ENCODE measurements at places on chromosomes 4 and X.

DNA sequence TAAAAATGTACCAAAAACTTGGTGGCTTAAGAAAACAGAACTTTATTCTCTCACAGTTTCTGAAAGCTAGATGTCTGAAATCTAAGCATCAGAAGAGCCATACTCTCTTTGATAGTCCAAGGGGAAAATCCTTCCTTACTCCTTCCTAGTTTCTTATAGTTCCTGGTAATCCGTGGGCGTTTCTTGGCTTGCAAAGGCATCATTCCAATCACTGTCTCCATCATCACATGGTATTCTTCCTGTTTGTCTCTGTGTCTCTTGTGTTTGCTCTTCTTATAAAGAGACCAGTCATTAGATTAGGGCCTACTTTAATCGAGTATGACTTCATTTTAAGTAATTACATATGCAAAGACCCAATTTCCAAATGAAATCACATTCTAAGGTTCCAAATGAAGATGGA lies 118.9 kb upstream of the FSTL5 start:
- DNase-seq: no peak

GRCh38 chr4:186351668-186352194 lies 85.7 kb downstream of the F11 start:
- DNase-seq: no peak

DNA sequence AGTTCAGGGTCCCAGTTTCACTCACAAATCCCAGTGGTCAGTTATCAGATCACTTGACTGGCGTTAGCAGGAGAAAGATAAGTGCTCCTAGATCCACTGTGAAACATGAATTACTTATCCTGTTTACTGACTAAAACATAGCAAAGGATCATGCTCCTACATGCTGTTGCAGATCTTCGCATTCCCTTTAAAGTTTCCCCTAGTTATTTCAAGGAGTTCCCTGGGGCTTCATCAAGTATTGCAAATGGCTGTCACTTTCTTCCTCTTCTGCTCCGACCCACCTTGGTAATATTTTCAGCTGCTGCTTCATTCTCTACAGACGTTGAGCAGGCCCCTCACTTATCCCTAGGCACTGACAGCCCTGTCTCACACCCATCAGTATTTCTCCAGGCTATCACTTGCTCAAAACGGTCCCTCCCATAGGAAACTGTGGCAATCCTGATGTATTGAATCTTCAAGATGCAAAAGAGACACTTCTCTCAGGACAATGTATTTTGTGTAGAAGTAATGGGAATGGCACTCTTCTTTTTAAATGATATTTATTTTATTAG lies 466.0 kb downstream of the INPP4B start:
- DNase-seq: no peak

DNA sequence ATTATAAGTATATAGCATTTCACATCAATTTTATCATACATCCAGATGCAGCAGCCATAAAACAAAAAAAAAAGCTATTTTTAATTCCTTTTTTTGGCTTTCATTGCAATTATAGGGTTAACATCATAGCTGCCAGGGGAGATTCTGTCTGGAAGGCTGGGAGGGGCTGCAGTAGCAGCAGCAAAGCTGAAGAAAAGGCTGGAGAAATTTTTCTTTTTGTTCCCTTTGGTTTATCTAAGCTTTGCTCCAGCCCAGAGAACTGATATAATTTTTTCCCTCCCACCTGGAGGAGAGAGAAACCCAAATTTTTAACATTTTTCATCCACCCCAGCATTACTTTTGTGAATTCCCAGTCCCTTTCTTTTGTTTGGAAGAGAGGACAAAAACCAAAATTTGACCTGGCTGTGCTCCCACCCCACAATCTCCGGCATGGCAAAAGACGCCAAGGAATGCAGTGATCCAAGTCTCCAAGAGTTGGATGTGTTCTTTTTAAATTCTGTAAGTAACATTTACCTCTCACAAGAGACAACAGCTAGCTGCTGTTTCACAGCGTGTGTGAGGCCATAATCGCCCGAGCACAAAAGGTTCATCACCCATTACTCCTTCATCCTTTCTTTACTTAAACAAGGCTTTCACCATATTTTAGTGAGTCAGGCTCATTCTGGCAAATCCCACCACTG lies 25.1 kb upstream of the FAM156A start:
- no peak for DNase-seq

GRCh38 chr4:187070158-187070557 lies 346.5 kb upstream of the FAT1 start:
- no peak for DNase-seq

DNA sequence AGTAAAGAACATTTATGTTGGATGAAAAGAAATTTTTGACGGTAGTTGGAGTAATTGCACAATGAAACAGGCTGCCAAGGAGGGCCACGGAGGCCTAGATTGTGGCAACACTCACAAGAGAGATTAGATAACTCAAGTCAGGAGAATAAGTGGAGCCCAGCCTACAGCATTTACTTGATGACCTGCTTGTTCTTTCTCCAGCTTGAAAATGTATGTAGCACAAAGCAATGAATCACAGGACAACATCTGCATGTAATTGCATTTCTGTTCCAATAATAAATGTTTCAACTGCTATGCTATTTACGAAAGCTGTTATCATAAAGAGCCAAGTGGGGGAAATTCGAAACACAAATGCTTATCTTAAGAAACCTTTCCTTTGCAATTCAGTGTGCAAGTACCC lies 221.2 kb upstream of the MID1 start:
- no peak for DNase-seq

- DNase-seq: no peak
Measured at GRCh38 chrX:41946235-41946634, 22.9 kb upstream of the CASK start.

- DNase-seq: no peak
Measured at GRCh38 chr4:183322326-183322725, at the start of gene CLDN24. TSS of gene CLDN24 (minus strand) at chr4:183322426. CDS start at chr4:183322426, 0 bp downstream.

DNA sequence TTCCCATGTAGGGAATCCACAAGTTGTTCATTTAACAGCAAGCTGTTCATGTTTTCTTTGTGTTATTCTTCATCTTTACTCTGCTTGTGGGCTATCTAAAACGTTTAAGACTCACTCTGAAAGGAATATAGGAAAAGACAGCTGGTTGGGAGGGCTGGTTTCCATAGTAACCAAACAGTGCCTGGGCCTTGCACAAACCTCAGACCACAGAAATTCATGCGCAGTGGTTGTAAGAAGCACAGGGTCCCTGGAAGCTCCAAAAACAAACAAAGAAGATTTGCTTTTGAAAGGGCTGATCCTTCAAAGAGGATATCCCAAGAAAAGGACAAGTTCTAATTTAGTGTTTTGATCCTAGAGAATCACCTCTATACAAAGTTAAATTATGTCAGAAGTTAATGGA lies 7.8 kb downstream of the SERTM2 start:
- DNase-seq: no peak

- peak; percentile 72 for DNase-seq
Measured at GRCh38 chrX:118345464-118346257, at the start of gene WDR44. TSS of gene WDR44 (plus strand) at chrX:118346106. CDS start at chrX:118346504, 398 bp downstream.

DNA sequence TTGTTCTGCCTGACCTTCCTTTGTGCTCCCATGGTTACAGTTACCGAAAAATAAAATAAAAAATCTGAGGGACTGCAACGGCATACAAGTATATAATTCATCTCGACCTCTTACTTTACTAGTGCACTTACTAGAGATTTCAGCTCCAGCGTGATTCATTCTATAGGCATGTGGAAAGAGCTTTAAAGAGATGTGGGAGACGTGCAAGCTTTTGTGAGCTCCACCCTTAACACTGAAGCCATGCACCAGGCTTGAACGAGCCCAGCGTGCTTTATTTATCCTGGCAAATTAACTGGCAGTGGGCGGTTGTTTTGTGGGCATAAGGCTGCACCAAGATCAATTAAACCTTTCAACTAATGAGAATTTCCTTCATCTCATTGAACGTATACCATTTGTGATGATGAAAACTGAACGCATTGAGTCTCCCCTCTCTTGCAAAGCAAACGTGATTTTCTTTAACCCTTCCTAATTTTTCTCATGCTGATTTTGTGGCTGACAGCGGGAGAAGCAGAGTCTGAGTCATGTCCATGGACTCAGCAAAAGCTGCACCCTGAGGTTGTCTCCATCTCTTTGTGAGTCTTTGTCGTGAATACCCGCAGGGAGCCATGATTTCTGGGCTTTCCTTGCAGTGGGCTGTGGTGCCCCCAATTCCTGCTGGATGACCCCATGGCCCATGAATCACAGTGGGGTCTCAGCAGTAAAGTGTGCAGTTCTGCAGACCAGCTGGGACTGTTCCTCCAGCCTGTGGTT lies 60.1 kb downstream of the MXRA5 start:
- no peak for DNase-seq

GRCh38 chr4:167885071-167885470 lies 207.3 kb upstream of the ANXA10 start:
- no peak for DNase-seq

DNA sequence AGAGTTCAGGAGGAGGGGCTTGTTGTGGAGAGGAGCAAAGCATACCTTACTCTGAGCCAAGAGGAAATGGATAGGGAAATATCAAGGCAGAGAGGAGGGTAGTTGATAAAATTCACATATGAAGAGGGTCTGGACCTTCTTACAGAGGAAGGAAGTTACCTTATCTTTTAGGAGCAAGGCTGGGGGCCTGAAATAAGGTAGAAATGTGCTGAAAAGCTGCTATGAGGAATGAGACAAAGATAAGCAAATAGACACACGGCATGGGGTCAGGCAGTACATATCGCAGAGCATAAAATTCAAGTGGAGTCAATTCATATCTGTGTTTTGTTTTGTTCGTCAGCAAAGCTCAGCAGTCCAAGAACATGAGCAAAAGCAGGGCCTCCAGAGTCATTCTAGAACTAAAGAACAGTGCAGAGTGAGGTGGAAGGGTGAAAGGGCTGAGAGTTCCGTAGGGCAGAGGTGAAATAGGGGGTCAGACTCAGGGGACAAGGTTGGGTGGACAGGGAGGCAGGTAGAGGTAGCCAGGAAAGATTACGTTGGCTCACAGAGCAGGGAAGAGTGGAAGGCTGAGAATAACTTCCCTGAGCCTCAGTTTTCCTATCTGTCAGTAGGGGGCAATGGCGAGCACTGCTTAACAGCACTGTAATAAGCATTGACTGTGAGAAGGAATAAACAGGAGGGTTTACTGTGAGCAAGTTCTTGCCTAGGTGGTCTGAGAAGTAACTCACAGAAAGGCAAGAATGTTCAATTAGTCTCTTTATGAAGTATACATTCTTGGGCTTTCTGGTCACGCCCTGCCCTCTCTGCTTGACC lies 9.2 kb downstream of the VSIG4 start:
- no peak for DNase-seq

DNA sequence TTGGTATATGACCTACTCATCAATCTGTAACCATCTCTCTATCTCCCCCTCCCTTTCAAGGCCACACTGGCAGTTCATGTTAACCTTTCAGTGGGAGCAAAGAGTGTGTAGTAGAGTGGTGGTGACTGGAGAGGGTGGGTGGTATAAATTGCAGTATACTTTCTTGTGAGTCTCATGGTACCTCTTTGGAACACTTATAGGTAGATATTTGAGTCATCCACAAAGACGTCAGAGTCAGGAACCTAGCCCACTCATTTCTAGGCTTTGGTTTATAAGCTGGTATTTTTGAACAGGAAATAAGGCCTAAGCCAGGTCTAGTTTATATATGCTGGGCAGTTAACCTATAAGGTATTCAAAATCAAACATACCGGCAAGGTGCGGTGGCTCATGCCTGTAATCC lies 36.3 kb downstream of the RLIM start:
- no peak for DNase-seq

GRCh38 chr4:153156263-153156662 lies 48.0 kb upstream of the TRIM2 start:
- no peak for DNase-seq

DNA sequence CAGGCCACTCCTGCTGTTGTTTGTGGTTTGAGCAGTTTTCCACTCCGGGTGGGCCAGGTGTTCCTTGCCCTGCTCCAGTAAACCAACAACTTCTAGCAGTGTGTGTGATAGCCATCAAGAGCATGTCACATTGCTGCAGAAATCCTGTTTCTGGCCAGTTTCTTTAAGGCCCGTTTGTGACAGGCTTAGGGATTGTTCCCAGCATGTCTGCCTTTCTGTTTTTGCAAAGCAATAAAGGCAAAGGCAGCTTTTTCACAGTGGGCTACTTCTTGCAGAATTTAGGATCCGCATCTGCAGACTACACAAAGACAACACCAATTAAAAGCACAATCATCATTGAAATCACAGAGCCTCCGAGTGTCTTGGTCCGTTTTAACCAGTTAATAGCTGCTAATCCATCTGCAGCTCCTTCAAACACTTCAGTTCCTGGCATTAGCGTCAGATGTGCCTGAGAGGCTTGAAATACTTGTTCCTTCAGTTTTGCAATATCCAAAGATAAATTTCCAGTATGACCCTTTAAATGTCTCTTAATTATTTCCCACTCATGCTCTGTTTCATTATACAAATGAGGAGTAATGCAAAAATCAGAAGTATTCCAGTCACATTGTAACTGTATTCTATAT lies 65.1 kb downstream of the ADAM29 start:
- DNase-seq: no peak

GRCh38 chrX:88838392-88838791 lies 91.4 kb downstream of the CPXCR1 start:
- DNase-seq: no peak

- no peak for DNase-seq
Measured at GRCh38 chr4:110195561-110196205, 2.7 kb downstream of the ELOVL6 start.

- no peak for DNase-seq
Measured at GRCh38 chrX:106159861-106160282, 8.2 kb upstream of the PWWP3B start.

DNA sequence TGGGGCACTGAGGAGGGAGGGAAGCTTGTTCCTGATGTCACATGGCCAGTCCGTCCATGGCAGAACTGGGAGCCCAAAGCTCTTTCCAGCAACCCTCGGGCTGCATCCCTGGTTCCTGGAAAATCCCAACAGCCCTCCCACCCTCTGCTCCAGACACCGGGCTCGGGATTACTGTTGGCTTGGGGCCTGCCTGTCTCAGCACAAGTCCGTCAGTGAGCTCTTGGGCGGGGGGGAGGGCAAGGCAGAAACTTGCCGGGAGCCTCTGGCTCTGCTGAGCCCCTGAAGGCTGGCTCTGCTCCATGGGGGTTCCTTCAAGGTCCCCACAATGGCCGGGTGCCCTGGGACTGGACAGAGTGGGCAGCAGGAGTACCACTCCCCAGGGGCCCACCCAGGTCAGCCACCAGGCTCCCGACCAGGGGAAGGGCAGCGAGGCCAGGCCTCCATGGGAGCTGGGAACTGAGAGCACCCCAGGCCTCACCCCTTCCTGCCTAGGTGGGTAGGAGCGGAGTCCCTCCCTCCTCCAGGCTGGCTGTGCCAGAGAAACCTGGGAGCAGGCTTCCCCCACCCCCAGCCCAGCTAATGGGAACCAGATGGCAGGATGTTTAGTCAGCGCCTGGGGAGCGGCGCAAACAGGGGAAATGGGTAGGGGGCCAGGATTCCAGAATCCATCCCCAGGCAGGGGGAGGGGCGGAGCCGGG lies 6.4 kb upstream of the HAUS7 start:
- DNase-seq: no peak

DNA sequence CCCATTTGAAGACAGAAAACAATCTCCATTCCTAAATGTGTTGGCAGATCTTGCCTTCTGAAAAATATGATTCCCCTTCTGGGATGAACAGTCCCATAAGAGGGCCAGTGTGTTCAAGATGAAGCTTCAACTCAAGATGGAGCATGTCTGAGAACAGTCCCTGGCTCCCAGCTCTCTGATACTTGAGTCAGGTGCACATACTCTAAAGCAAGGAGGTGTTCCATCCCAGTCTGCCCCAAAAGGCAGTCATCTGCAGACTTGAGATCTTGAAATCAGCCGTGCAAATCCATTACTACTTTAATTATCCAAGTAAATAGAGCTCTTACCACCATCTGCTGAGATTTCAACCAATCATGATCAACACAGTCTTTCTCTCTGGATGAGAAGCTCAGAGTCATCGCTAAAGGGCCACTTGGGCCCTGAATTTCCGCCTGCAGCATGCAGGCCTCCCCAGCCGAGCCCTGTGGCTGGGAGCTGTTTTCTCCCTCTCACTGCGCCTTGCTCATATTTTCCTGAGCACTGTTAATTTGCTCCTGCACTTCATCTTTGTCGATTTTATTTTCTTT lies 22.2 kb downstream of the CCDC149 start:
- DNase-seq: no peak

Measured in hypothalamus (tissue), 51 donors.